GM23338 (cell line): ENCODE measurements at places on chromosomes 11 and 22.

DNA sequence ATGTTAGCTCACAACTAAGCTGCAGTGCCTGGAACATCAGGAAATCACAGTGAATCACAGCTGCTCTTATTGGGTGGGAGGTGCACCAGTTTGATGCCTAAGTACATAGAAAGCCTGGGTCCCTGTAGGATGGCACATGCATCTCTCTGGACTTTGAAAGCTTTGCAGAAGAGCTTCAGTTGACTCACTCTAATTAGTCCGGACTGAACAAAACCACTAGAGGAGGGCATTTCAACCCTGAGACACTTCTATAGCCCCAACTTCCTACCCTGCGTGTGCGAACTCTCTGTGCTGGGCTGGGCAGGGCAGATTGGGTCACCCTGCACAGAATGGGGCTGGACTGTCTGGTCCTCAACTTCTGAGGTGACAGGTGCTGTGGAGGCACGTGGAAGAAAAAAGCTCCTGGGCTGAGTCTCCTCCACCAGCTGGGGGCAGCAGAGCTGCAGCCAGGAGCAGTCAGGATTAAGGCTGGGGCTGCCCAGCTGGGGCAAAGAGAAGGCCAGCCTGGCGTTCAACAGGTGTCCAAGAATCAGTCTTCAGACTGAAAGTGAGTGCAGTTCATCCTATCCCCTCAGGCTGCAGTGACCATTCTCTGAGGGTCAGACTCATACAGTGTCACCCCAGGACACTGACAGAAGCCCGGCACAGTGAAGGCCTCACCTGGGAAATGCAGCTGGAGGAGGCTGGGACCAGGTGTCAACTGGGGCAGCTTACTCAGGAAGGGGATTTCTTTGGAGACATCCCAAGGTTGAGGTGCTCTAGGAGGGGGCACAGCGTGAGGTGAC, 22.1 kb downstream of the GGTLC2 start:
- peak; percentile 68 for DNase-seq

- no peak for DNase-seq
Measured at GRCh38 chr11:19437760-19438159, 197.0 kb upstream of the E2F8 start.

GRCh38 chr11:118310781-118311485, 6.4 kb downstream of the CD3E start:
- no peak for DNase-seq

DNA sequence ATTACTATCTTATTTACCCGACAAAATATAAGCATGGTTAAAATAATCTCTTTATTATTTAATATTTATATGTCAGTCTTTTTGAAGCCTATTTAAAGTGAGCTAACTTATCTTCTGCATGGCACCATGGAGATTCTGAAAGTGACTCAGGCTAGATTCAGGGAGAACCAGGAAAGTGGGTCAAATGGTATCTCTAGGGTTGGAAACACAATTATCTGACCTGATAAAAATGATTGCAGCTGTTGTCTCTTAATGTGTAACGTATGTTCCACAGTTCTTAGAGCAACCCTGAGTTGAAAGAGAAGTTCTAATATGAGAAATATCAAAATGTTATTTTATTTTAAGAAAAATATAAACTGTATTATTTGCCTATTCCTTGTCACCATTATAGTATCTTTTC, 143.1 kb upstream of the CARD18 start:
- DNase-seq, result no peak

DNA sequence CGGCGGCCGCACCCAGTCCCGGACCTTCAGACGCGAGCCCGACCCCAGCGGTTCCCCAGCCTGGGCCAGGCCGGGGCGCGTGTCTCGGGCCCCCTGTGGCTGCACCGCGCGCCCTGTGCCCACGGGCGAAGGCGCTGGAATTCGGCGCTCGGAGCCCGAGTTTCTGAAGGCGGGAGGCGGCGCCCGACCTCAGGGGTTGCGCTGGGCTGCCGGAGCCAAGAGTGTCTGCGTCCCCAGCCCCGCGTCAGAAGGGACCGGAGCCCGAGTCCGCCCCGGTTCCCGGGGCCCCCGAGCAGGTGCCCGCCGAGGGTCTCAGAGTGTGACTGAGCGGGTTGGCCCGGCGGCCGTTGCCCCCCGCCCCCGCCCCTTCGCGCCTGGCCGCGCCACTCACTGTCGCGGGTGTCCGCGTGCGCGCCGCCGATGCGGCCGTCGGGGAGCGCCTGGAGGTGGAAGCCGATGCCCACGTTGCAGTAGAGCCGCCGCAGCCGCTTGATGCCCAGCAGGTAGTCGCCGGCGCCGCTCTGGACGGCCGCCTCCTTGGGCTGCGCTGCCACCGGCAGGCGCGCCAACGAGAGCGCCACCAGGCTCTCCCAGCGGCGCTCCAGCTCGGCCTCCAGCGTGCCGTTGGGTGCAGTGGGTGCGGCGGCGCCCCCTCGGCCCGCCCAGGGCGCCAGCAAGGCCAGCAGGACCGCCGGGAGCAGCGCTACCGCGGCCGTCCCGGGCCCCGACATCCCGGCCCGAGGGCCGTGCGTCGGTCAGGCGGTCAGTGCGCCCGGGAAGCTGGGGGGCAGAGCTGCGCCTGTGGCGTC, 583 bp downstream of the FGF4 start:
- DNase-seq, result peak; percentile 54

DNA sequence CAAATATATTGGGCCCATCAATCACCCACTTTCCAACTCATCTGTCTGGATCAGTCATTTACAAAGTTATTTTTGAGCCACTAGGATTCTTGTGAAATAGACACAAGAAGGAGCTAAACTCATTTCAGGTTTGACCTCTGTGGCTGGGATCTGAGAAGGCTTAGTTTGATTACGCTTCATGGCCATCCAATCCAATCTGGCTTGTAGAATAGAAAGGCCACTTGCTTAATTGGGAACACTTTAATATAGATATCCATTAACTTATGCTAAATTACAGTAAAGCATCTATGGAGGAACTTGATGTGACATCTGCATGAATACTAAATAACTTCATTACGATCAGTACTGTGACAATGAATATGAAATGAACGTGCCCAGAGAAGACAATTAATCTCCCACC, 284.2 kb downstream of the ST3GAL4 start:
- no peak for DNase-seq

- no peak for DNase-seq
Measured at GRCh38 chr11:75040167-75040770, 51.5 kb downstream of the NEU3 start.

DNA sequence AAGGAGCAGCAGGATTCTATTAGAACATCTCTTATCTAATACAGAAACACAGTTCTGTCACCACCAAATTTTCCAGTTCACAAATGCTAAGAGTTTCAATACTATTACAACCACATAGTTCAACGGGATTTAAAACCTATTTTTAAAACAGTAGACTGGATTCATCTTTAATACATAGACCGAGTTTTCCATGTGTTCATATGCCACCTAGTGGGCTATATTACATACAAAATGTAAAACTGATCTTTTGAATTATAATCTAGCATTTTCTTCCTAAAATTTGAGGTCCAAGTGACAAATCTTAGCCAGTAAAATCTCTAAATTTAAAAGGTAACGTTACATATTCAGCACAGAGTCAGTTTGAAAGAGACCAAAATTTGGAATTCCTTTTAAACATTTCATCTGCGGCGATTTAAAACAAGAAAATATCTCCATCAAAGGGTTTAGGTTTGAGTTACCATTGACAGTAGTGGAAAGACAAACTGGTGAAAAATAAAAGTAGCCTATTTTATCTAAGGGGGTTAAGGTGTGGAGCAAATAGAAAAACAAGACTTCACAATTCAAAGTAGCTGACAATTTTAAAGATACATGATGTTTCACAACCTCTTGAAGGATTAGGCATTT, 269.3 kb upstream of the MPPED2 start:
- no peak for DNase-seq

- no peak for DNase-seq
Measured at GRCh38 chr22:44014241-44014640, 9.9 kb upstream of the PARVB start.

DNA sequence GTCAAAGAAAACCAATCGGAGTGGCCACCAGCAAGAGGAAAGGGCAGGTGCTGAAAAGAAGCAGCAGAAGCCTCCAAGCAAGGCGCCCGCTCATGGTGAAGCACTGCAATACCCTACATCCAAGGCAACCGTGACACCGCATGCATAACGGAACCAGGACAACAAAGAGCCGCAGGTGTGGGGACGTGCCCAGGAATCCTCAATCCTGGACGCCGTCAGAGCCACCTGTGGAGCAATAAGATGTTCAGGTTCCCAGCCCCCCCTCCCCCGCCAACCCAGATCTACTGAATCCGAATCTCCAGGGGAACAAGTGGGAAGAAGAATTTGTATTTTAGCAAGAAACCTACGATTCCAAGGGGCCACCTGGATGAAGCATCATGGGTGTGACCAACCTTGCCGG, 70.8 kb downstream of the SHANK2 start:
- DNase-seq, result peak; percentile 39

GRCh38 chr11:33590441-33590840, 110.2 kb downstream of the C11orf91 start:
- DNase-seq, result no peak

- DNase-seq, result no peak
Measured at GRCh38 chr22:24153353-24153752, 27.9 kb upstream of the SUSD2 start.

- DNase-seq, result no peak
Measured at GRCh38 chr11:60204922-60205321, 22.0 kb upstream of the MS4A6A start.

DNA sequence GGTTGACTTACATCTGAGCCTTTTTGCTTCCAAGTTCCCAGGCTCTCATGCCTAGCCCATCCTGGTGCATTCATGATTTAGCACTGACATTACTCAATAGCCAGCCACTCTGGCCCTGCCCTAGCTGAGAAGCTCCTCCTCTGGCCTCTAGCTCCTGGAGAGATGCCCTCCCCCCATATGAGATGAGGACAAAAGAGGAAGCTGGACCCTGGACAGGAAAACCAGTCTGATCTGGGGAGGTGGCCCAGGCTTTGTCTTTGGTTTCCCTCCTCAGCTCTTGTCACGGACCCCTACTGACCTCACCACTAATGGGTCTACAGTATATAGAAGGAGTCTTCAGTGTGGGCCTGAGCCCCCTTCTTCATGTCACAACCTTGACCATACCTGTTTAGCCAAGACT, 3.0 kb downstream of the RHOG start:
- DNase-seq, result no peak

- peak; percentile 67 for DNase-seq
Measured at GRCh38 chr11:64164392-64165312, 1.3 kb downstream of the MACROD1 start.

DNA sequence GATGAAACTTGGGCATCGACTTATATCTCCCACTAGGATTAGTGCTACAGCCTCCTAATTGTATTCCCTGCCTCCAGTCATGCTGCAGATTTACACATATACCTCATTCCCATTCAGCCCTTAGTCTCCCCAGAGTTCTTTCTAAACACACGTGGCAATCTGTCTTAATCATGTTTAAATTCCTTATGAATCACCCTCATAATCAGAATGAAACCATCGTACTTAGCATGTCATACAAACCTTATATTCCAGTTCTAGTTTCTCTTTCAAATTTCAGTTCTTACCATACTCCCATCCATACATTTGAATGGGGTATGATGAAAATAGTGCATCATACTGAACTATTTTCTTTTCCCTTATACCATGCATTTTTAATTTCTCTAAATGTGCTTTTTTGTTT, 6.0 kb upstream of the OR10A2 start:
- DNase-seq, result no peak

- DNase-seq, result no peak
Measured at GRCh38 chr11:111691741-111692140, 74.4 kb downstream of the PPP2R1B start.

DNA sequence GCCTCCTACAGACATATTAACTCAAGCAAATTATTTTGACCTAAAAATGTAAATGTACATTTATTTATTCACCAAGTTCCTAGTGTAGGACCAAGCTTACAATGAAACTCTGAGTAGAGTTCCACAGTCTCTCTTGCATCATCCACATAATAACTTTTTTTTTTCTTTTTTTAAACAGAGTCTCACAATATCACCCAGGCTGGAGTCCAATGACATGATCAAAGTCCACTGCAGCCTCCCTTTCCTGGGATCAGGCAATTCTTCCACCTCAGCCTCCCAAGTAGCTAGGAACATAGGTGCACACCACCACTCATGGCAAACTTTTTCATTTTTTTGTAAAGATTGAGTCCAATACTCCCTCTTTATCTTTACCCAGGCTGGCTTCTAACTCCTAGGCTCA, 28.0 kb downstream of the FEZ1 start:
- DNase-seq, result no peak

GRCh38 chr22:30891781-30892180, 76.8 kb downstream of the MORC2 start:
- no peak for DNase-seq

DNA sequence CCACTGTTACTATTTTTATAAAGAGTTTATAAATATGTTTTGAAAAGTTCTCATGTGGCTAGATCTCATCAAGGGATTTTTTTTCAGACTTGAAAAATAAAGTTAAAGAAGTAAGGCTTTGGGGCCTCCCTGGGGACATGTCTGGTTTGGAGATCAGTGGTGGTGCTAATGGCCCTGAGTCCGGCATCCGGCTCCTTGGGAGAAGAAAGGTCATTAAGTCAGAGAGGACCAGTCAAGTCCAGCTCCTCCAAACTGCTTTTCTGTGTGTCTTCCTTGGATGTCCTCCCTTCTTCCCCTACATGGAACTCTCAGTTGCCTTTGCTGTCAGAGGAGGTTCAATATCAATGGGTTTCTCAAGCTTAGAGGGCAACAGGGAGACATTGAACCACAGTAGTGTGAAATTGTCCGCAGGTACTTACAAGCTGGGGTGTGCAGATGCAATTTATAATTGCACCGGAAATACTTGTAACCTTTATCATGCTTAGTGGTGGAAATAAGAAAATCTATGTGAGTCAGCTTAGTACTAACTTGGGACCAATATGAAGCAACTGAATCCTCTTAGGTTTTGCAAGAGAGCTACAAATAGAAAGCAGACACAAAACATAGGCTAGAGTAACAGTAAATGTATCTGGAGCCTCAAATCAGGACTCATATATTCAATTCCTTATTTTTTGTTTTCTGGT, 144.3 kb downstream of the TEAD1 start:
- DNase-seq, result no peak

GRCh38 chr11:44974402-44975000, 23.8 kb upstream of the TP53I11 start:
- no peak for DNase-seq

GRCh38 chr11:133903875-133904817, 52.6 kb downstream of the IGSF9B start:
- DNase-seq, result no peak
